Fibroblast of skin of right biceps (primary cell): ENCODE measurements at places on chromosomes 1 and 21.

GRCh38 chr1:154524881-154525280, 22.7 kb upstream of the SHE start:
- DNase-seq, result no peak

DNA sequence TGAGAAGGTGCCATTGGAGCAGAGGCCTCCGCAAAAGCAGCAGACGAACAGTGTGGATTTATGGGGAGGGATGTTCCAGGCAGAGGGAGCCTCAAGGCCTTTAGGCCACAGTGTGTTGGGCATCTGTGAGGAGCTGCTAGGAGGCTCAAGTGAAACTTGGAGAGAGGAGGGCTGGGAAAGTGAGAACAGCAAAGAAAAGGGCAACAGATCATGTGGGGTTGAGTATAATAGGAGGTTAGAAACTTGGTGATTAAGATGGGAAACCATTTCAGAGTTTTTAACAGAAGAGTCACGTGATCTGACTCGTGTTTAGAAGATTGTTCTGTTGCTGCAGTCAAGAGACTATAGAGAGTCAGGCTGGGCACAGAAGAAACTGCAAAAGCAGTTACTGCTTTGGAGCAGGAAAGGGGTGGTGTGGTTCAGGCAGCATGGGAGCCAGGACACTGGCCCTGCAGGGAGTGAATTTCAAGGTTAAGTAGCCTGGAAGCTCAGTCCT, 277.0 kb downstream of the DISC1 start:
- no peak for DNase-seq

GRCh38 chr1:145884675-145885074, 991 bp downstream of the ANKRD35 start:
- DNase-seq, result peak; percentile 62

DNA sequence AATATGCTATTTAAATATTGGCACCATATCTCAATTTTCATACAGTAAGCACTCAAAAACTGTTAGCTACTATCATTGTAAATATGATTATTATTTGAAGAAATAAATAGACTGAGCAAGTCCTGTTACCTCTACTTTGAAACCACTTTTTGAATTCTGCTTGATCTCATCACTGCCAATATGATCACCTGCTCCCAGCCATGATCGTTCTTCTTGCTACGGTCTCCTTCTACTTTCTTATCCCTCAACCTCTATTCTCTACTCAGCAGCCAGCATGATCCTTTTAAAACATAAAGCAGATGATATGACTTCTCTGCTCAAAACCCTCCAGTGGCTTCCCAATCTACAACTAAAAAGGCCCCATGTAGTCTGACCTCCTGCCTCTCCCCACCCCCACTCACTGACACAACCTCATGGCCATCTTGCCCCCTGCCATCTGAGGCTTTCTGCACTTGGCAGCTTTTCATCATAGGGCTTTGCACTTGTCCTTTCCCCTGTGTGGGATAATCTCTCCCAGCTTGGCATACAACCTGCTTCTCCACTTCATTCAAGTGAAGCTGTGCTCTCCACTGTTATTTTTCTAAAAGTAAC, 27.2 kb downstream of the CD34 start:
- DNase-seq, result no peak

DNA sequence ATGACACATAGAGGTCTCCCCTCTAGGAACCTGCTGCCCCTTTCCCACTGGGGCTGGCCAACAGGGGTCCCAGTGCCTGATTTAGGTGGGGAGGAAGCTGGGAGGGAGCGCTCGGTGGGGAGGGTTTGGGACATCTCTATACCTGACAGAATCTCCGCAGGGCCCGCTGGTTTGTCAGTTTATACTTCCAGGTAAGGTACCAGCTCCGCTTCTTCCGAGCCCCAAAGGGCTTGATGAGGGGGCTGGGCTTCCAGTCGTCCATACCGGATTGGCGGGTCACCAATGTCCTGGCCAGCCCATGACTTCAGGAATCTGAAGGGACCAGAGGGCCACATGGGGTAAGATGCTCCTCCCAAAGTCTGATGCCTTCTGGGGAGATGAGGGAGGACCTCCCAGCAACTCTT, 672 bp downstream of the POMGNT1 start:
- no peak for DNase-seq

DNA sequence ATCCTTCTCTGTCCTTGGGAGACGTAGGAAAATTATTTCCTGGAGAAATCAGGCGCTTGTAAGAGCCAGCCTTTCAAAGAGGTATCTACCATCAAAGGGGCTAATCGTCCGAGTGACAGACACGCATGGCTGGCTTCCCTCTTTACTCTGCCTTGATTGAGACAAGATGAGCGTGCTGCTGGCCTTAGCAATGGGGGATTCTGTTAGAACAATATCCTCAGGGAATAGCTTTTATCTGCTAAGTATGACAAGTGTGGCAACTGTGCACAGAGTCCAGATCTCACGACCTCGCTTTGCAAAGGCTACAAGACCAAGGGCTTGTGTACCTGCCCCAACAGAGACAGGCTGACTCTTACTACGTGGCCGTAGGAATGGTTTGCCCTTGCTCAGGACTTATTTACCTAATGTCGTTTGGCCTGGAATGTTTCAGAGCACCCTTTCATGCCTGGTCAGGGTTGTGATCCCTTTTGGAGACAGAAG, 417.1 kb downstream of the KIF26B start:
- DNase-seq, result no peak

GRCh38 chr1:220485791-220486190, 42.1 kb upstream of the MARK1 start:
- DNase-seq, result no peak

DNA sequence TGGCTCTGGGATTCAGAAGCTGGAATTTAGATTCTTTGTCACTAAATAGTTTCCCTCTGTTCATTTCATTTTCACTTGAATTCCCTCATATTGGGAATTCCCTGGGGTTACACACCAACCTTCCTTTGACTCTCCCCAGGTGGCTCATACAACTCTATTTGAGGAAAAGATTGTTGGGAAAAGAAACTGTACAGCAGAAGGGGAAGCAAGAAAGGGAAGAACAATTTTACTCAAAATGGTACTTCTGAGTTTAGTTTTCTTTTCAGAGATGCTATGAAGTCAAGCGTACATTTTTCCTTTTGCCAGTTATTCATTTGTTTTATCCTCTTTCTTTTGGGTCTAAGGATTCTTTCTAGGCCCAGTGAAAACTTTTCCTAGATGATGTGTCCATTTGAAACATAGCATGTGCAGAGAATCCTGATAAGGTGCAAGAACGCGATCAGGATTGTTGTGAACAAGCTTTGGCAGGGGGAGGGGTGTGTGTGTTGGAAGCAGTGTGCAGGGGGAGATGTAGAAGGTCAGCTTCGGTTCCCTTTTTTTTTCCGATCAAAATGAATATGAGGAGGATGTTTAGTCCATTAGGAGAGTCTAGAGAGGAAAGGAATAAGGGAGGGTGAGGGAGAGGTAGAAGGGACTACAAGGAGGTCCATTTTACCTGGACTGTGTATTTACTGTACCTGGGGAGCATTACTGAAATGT, 26.8 kb upstream of the CD1D start:
- DNase-seq, result no peak

DNA sequence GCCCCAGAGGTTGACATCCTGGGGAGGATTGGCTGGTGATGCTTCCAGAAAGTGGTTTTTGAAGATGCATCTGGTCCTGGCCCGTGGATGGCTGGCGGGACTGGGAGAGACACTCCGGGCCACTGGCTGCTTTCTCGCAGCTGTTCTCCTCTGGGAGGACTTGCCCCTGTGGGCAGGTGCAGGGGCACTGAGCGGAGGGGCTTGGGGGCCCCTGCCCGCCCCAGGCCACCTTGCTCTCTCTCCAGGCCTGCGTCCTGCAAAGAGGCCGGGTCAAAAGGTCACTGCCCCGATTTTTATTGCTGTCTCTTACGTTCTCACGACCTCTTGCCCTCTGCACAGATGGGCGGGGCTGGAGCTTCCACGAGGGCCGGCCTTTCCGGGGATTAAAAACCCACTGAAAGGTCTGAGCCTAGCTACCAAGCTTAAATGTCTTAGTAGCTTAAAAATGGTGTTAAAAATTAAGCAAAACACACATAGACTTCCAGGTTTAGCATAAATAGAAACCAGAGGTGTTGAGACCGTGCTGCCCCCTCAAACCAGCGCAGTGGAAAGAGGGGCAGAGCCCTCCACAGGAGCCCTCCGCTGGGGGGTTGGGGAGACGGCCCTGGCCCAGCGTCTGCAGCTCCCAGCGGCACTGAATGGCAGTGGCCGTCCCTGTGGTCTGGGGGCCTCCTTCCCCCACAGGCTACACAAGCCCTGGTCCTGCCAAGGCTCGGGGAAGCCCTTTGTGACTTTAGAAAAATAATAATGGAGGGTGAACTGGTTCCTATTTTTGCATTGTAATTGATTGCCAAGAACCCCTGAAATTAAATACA, 43.9 kb downstream of the SKI start:
- DNase-seq, result no peak

- peak; percentile 39 for DNase-seq
Measured at GRCh38 chr1:97989094-97989680, 68.4 kb upstream of the DPYD start.

DNA sequence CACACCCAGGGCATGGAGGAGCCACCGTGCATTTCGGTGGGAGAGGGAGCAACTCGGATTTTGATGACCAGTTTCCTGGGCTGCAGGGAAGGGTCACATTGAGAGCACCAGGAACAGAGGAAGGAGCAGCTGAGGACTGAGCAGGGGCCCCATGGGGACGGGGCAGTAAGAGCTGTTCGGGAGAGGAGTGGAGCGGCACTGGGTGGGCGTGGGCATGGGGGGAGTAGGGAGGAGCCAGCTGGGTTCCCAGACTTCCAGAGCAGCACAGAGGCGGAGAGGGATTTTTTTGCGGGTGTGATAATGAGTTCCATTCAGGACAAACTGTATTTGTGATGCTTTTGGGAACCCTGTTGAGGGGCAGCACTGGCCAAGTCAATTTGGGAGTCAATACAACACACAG, 17.4 kb upstream of the GPR153 start:
- no peak for DNase-seq

GRCh38 chr1:157831968-157832626, 9.5 kb downstream of the CD5L start:
- DNase-seq, result no peak

DNA sequence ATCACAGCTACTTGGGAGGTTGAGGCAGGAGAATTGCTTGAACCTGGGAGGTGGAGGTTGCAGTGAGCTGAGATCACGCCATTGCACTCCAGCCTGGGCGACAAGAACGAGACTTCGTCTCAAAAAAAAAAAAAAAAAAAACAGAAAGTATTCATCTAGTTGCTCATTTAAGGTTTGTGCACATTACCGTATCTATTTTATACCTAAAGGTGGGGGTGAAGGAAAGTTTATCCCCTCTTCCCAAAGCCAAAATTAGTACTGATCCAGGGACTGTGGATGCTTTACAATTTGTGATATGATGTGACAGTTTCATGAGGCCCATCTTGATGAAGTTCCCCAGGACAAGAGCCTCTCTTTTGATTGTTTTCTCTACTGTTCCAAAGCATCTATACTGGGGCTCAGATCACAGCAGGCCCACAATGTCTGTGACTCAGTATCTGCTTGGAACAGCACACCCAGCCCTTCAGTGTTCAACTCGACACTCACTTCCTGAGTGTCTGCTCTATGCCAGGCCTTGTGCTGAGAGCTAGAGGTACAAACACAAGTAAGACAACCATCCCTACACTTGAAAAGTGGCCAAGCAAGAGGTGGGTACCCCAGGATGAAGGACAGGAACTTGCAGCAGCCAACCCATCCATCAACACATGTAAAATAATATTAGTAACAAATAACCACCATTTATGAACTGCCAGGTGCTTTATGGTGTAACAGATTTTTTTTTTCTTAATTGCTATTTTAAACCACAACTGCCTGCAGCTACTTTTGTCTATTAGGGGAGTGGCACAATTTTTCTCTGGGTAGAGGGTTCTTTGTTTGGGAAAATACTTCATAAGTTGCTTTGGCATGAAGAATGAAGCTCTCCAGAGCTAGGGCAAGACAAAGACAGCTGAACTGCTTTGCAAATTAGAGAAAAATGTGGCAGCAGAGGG, 29.0 kb upstream of the KHDRBS1 start:
- peak; percentile 52 for DNase-seq

- DNase-seq, result peak; percentile 36
Measured at GRCh38 chr1:119978018-119978505, 81.7 kb upstream of the ADAM30 start.

DNA sequence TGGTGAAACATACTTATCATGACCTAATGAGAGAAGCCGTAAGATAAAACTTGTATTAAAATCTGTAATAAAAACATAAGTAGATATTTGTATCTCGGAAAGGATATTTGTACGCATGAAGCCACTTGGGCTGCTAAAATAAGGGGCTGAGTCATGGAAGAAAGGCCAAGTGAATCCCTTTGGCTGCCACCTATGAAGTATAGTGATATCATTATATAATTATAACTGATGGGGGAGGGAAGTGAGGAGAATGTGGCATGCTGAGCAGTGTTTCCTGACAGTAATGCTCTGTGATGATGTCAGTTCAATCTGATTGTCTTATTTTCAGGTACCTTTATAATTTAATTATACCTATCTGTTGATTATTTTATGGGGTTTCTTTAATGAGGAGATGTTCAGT, 13.6 kb downstream of the RWDD3 start:
- DNase-seq, result no peak

GRCh38 chr1:219179293-219179692, 5.6 kb downstream of the LYPLAL1 start:
- DNase-seq, result peak; percentile 15

GRCh38 chr1:43549921-43550597, 19.4 kb downstream of the PTPRF start:
- no peak for DNase-seq

DNA sequence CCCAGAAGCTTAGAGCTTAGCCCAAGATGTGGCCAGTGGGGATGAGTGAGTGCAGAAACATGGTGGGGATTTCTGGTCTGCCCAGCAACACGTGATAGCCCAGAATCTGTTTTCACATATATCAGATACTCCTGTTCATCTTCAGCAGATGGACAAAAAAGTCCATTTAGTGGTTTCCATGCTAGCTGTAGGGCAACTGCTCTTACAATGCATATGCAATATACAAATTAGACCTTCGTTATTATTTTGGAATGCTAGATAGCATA, 96.9 kb upstream of the SGIP1 start:
- DNase-seq, result no peak

- DNase-seq, result no peak
Measured at GRCh38 chr1:223339861-223340260, 24.1 kb downstream of the SUSD4 start.

DNA sequence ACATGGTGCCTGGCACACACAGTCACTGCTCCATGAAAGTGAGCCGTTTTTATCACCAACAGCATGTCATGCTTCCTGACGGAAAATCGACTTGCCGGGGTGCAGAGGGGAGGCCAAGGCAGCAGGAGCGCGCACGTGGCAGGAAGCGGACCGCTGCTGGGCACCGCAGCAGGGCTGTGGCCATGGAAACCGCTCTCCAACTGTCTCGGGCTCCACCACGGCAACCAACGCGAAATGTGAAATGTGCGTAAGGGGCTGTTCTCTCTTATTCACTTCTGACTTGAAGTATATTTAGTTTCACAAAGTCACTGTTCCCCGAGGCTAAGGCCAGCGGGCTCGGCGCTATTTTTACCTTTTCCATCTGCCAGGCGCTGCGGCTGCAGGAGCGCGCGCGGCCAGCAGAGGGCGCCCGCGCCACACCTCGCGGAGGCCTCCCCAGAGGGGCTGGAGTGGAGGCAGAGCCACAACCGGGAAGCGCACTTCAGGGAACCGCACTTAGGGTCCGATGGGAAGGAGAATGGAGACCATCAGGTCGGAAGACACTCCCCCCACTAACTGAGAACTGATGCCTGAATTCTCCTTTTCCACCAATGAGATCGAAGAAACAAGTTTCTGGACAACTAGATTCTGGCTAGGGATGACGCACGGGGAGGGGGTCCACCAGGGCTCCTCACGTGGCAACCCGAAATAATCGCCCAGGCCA, 19.7 kb downstream of the RCC2 start:
- DNase-seq, result peak; percentile 52

- peak; percentile 38 for DNase-seq
Measured at GRCh38 chr1:100502052-100502792, 35.7 kb upstream of the GPR88 start.
